ENCODE measurements at places on chromosomes 2 and 18.

- no peak for DNase-seq
Observed at GRCh38 chr2:40321016-40321623, 130.8 kb downstream of the SLC8A1 start.

DNA sequence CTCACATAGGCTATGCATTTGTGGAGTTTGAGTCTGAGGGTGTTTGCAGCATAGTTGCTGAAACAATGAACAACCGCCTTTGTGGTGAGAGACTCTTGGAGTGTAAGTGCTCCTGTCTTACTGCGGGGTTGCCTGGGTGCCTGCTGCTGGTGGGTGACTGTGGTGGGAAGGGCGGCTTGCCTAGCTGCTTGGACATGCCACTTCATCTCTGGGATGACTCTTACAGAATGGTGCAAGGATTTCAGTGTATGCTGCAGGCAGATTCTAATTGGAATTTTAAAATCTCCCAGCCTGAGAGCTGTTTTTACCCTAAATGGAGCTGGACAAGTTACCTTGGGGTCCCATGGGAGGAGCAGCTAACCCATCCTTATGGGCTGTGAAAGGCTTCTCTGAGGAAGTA is 50.1 kb downstream of the CYP27C1 start:
- no peak for DNase-seq

DNA sequence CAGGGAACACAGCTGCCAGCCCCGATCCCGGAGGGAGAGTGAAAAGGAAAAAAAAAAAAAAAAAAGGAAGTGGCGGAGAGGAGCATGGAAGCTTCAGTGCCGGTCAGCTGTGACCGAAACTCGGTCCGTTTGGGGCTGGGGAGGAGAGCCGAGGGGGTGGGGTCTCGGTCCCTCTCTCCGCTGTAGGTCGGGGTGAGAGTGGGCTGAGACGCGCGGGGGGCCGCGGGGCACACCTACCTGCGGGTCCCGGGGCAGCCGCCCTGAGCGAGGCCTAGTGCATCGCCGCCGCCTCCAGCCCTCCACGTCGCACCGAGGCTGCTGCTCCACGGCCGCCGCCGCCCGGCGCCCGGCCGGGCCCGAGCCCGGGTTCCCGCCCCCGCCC is 536 bp downstream of the VPS54 start:
- no peak for DNase-seq

DNA sequence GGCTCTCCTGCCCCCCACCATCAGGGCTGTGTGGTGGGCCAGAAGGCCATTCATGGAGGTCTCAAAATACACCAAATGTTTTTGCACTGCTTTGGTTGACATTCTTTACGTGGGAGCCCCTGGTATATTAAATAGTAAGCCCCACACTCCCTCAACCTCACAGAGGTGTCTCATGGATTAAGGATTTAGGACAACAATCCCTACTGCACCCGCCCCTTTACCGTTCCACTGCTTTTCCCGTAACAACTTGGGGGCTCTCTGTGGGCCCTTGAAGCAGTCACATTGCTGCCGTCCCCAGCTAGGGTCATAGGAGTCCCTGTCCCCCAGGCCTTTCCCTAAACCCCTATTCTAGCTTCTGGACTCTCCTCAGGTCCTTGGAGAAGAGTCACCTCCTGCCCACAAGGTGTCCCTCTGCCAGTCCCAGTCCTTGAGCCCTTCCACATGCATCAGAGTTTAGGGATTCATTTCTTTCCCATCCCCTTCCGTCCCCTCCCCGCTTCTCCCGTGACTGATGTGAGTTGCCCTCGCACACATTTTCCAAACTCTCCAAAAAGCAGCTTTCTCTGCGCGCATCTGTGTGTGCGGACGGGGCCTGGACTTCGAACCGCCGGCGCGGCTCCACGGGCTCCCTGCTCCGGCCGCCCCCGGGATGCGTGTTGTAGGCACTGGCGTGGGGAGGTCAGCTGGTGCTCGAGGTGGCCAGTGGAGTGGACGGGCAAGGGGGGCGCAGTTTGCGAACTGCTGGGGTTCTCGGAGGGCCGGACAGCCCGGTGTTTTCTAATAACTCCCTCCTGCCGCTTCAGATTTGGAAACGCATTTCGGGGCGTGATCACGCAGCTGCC is 84.8 kb downstream of the LYPD1 start:
- no peak for DNase-seq

GRCh38 chr2:68846091-68846490 is 25.1 kb downstream of the BMP10 start:
- DNase-seq, result no peak

DNA sequence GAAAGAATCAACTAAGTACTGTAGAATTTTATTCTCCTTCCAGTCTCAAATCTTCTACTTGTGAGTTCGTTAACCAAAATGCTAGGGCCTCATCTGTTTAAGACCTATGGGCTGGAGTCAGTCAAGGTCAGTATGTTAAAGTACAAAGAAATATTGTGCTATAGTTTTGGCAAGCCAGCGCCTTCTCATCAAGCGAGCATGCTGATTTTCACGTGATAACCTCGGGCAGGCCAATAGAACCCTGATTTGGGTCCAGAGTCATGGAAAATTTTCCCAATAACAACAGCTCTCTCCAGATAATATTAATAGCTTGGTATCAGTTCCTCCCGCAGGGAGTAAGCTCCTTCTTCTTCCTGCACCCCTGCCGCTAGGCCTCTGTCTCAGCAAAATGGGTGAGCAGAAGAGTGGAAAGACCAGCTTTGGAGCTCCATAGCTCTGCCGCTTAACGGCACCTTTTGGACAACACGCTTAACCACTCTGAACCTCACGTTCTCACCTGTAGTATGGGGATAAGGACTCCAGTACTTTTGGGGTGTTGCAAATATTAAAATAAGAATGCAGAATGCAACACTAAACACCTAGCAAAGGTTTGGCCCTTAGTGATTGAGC is 11.7 kb downstream of the CABLES1 start:
- DNase-seq, result no peak

DNA sequence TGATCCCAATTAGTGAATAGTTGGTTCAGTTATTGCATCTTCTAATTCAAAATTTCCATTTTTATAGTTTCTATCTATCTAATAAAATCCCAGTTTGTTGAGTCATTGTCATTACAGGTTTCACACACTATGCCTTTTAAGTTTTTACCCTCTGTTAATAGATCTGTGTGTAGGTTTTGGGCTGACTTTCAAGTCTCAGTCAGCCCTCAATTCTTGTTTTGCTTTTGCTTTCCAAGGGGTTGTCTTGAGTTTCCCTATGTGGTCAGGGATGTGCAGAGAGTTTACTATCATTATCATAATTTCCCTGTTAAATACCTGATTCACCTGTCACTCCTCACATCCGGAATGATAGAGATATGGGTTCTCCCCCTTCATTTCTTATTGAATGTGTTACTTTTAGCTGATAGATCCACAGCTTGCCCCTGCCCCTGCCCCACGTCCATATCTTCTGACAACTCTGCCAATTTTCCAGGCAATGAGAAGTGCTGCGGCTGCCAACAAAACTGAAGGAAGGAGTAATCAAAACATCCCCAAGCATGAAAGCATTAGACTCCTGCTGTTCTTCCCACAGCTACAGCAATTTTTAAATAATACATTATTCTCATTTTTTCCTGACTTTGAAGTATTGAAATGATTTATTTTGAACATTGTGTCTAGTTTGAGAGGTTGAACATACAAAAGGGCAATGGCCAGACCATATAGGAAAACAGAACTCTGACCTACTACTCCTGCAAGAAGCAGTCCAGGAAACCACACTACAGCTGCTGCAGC is 1064.8 kb downstream of the SUCLG1 start:
- no peak for DNase-seq

- DNase-seq, result no peak
Observed at GRCh38 chr2:73290049-73290839, 3.1 kb downstream of the EGR4 start.

DNA sequence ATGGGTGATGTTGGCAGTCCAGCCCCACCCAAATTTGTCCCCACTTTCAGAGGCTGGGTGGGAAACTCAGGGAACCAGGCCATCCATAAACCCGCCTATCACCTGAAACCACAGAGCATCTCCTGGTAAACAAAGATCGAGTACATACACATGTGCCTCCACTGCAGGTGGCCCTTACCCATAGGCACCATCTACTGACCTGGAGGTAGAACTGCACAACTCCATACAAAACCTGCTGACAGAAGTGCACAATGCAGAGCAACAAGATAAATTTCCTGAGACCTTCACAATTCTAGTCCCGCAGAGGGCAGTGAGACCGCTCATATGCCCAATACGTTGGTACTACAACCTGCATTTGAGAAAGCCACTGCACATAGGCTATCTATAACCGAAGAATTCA is 856.3 kb downstream of the SUCLG1 start:
- no peak for DNase-seq

GRCh38 chr2:136211701-136212100 is 93.8 kb upstream of the CXCR4 start:
- no peak for DNase-seq

Measured in stimulated activated CD8-positive, alpha-beta memory T cell treated with anti-CD3 and anti-CD28 coated beads, Interleukin-4, amount 100 ng/mL, for 4 hours (primary cell).